Hippocampal formation (tissue), 2 donors: ENCODE measurements at places on chromosomes 12 and 14.

- no peak for DNase-seq
These were observed 27.3 kb upstream of the BBS10 start for GRCh38 chr12:76375470-76375869.

DNA sequence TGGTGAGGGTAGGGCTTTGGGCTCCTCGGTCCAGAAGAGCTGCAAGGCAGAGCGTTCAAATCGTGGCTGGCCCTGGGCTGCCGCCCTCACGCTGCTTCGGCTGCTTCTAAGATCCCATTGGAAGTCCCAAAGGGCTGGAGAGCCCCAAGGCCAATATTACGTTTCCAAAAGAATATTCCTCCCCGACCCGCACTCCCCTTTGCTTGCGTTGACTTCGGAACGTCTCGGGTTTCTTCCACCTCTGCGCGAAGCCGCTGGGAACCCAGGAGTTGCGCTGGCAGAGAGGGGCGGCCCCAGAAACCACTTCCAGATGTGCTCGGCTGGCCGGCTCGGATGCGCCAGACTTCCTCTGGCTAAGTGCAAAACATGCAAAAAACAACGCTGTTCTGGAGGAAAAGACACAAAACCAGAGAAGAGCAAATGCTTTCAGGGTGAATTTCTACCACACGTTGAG, at the start of gene GLT8D2:
GLT8D2 (minus strand) TSS at position 285 of the 454 bp plus-strand sequence. CDS start 30,539 bp downstream, outside the sequence.
- DNase-seq = no peak

DNA sequence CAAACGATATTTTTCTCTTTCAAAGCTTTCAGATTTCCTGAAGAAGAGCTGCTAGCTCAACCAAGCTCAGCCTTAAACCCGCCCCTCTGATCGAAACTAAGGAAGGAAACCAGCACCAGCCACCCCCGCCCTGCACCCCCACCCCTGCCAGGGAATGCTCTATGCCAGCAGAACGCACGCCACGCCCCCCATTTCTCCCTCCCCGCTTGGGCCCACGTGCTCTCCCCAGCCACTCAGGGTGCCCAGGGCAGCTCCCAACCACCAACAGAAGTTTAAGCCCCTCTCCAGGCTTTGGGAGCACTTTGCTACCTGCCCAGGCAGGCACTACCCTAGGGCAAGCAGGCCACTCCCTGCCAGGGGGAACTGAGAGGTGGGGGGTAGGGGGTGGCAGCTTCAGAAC, 18.8 kb upstream of the KRT78 start:
- no peak for DNase-seq

GRCh38 chr12:113747017-113747416, 219.1 kb downstream of the RBM19 start:
- no peak for DNase-seq

- DNase-seq = no peak
These were observed 129.0 kb downstream of the AACS start for GRCh38 chr12:125194163-125194773.

DNA sequence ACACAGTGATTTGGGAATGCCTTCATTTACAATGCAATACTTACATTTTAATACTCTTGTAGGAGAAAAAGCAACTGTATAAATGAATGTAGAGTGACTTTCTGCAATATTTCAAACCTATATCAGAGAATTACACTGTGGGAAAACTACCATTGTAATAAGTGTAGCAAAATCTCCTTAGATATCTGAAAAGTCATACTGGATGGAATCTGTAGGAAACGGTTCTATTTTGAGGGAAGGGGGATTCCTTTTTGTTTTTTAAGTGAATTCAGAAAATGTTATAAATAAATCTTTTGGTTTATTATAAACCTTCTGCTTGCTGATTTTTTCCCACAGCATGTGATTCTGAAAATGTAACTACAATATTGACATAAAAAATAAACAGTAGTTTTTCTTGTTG, 23.0 kb downstream of the ZNF891 start:
- no peak for DNase-seq

DNA sequence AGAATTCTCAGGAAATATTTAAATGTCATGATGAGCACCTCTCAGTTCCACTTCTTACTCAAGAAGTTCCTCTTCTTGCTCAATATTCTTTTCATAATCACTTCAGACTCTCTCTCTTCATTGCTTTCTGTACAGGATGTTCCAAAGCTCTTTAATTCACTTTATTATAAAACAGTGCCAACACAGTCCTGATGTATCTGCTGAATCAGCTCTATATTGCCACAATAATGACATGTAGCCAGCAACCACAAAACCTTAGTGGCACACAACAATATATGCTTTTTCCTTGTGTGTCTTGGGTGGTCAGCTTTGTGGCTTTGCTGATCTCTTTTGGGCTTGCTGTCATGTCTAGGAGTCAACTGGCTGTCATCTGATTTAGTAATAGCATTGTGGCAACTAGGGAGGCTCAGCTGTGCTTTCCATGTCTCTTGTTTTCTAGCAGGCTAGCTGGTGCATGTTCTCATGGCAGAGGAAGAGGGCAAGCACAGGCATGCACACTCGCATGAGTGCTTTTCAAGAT, 52.8 kb upstream of the SLC2A13 start:
- no peak for DNase-seq

GRCh38 chr14:20697273-20698017, 8.9 kb downstream of the ANG start:
- peak; percentile 72 for DNase-seq

DNA sequence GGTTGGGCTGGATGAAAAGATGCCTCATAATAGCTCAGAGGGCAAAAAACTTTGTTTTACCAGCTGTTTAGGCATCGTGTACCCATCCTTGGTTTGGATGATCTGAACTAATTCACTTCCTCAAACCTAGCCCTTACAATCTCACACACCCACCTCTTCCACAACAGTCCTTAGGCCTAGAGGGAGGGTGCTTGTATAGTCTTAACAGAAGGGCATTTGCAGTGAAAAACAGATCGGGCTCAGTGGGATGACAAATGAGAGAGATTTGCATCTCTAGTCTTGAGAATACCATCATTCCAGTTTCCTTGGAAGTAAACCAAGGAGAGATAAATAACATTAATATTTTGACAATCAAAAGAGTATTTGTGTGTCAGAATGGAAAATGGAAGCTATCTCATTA, 11.0 kb downstream of the SLCO1A2 start:
- DNase-seq = no peak

GRCh38 chr12:86196465-86196864, 59.7 kb downstream of the MGAT4C start:
- no peak for DNase-seq

DNA sequence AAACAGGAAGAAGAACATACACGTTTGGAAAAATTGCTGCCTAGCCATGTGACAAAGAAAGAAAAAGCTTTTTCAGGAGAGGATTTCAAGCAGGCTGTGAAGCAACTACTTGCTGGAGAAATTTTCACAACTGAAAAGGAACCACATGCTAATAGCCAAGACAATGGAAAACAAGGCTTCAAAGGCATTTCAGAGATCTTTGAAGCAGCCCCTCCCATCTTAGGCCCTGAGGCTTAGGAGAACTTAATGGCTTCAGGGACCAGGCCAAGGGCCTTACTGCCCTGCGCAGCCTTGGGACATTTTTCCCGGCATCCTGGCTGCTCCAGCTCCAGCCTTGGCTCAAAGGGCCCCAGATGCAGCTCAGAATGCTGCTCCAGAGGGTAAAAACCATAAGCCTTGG, 255.9 kb upstream of the ARID2 start:
- DNase-seq = no peak
